Midbrain (tissue), 1 donor: ENCODE measurements at places on chromosomes 3 and 15.

- DNase-seq, result no peak
Observed at GRCh38 chr3:66039590-66039887, 821 bp upstream of the MAGI1 start.

DNA sequence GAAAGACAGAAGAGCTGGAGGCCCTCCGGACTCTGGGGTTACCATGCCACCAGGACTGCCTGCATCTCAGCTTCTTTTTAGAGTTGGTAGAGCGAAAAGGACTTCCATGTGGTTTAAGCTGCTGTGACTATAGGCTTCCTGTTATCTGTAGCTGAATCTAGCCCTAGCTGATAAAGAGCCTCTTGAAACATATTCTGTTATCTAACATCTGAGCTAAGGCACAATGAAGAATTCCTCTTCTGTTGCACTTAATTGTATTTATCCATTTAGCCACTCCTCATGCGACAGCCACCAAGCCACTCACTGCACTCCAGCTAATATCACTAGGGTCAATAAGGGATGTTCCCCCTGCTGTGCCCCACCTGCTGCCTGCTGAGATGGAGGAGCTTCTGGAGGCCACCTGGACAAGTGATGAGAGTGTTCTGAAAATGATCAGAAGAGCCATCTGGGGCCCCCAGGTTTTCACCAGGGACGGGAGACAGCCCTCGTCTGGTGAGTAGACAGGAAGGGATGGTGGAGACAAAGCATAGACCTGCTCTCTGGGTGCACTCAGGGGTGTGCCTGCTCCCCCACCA is 94.6 kb upstream of the PLXNA1 start:
- no peak for DNase-seq

GRCh38 chr15:50773389-50773788 is 7.9 kb upstream of the SPPL2A start:
- no peak for DNase-seq

DNA sequence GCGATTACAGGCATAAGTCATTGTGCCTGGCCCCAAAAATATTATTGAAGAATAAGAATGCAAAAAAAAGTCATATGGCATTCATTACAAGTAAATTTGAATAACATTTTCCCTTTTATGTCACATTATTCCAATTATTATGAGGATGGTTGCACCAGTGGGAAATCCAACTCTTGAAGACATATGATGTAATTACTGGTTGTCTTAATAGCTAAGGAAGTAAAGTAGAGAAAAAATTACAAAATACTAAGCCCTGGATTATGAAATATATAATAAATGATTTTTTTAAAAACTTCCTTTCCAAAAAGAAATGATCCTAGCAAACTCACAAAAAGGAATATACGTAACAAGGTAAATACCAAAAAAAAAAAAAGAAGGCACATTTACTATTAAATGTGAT is 98.9 kb downstream of the FMN1 start:
- DNase-seq, result no peak

- peak; percentile 31 for DNase-seq
Observed at GRCh38 chr3:190514413-190515153, 698 bp downstream of the IL1RAP start.

DNA sequence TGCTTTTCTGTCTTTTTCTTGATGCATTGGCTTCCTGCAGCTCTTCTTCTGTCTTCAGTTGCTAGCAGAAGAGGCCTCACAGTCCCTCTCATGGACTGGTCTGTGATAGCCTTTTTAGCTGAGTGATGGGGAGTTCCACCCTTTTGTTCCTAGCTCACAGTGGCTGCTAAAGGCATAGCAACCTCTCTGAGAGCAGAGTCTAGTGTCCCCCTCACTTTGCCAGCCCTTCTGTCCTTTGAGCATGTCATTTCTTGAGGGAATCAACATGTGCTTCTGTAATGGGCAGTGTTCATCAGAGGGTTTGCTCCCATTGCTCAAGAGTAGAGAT is 44.4 kb downstream of the GAP43 start:
- no peak for DNase-seq

DNA sequence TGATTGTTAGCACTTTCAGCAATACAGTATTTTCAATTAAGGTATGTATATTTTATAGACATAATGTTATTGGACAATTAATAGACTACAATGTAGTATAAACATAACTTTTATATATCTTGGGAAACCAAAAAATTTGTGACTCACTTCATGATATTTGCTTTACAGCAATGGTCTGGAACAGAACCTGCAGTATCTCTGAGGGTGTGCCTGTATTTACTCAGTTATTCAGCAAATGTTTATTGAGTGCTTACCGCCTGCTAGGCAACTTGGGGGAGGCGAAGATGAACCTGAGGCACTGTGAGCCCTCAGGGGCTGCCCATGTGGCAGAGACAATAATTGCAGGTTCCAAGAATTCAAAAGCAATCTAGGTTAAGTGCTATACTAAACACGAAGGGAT is 144.8 kb downstream of the GABRB3 start:
- no peak for DNase-seq

DNA sequence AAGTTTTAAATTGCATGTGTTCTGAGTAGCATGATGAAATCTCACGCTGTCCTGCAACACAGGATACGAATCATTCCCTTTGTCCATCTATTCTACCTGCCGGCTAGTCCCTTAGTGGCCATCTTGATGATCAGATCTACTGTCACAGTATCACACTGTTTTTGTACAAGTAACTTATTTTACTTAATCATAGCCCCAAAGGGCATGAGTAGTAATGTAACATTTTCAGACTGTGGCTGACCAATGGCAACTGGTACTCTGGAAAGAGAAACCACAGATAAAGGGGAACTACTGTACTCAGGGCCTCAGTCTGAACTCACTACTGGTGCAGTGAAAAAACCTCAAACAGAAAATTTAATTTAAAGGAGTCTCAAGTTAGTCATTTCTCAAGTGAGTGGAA is 127.3 kb upstream of the MRPL3 start:
- no peak for DNase-seq

- DNase-seq, result no peak
Observed at GRCh38 chr3:195129644-195130492, 141.1 kb downstream of the XXYLT1 start.

DNA sequence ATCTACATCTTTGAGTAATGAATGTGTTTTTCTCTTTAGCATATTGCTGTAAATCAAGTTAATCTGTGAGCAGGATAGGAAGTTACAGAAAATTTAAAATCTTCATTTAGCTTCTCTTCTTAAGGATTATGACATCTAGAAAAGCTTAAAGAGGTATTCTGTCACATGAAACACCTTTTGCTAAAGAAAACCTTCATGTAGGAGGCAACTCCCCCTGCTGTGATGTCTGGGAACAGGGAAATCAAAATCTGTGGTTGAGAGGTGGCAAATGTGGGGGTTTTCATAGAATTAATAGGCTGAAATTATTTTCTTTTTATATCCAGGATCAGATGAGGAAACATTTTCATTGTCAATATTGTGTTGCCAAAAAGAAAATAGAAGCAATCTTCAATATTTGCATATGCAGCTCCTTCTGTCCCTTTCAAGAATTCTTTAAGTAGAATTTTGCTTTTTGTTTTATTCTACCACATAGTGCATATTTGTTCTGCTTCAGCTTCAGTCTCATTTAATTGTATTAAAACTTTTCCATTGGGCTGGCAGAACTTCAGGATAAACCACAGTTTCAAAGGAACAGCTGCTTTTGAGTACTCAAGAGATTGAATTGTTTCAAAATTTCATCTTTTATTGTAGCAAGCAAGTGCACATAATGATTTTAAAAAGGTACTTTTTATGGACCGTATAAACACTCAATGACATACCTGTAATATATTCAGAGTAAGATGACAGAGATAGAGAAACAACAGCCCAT is 128.4 kb downstream of the RAP2B start:
- DNase-seq, result no peak

DNA sequence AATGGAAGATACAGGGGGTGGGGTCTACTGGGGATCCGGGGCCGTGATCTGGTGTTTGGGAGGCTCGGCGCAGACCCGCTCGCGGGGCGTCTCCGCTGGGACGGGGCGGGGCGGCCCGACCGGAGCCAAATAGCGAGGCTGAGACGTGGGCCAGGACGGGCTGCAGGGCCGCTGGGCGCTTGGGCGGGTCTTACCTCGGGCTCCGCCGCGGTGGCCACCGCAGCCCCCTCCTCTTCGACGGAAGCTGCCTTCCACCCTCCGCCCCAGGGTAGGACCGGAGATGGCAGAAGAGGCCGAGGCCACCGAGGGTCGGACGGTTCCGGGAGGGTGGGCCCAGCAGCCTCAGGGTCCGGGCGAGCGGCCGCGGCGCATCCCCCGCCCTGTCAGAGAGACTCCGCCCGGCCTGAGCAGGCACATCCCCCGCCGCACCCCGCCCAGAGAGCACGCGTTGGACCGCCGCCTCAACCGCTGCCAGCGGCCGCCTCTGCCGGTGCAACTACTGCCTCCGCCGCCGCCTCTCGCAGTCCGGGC is 399 bp downstream of the MYO9A start:
- DNase-seq, result peak; percentile 60

- DNase-seq, result no peak
Observed at GRCh38 chr15:43915631-43916325, 89.0 kb downstream of the WDR76 start.

GRCh38 chr15:48631176-48631770 is 14.2 kb downstream of the FBN1 start:
- no peak for DNase-seq

GRCh38 chr15:76799760-76800159 is 105.4 kb downstream of the SCAPER start:
- no peak for DNase-seq

DNA sequence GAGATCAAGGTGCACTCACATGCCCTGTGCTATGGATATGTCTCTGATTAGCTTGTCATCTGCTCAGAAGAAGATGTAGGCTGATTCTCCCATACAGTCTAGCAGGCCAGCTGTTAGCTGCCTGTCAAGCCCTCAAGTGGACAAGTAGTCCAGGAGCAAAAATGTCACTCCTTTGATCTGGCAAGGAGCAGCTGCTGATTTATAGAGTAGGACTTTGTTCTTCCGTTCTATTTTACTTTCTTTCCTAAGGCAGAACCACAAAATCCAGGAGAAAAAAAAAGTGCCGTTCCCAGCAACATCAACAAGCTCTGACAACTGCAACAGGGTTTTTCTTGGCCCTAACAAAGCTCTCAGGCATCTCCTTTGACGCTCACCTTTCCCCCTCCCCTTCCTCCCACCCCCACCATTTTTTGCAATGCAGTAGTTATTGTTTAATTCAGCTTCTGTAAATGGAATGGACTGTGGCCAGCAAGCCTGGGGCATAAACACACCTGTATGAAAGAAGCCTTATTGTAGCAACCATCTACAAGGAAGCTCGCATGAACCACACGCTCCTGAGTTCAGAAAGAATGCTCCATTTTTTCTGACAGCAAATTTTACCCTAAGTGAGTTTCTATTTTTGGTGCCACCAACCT is 196.3 kb downstream of the MEIS2 start:
- no peak for DNase-seq
